B cell (primary cell): ENCODE measurements at places on chromosomes 12 and 14.

GRCh38 chr12:84912198-84913128, at the start of gene SLC6A15:
Gene SLC6A15 (minus strand): TSS chr12:84912799. CDS start chr12:84892120, 20,679 bp downstream.
- peak; percentile 11 for DNase-seq

- peak; percentile 21 for DNase-seq
These were observed 88.4 kb downstream of the TMCC3 start for GRCh38 chr12:94561943-94562411.

DNA sequence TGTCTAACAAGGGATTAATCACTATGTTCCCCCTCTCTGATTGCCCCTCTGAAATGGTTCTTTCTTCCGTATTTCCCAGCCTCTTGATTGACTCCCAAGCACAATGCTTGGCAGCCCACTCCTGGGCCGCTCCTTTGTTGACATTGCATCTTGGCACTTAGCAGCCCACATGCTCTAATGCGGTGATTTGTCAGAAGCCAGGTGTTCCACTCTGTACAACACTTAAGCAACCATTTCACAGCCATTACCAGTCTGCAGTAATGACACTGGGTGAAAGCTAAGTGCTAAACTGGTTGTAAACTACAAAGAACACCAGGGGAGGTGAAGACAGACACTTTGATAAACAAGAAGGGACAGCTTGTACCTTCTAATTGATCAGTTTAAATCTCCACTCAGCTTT, 353.5 kb downstream of the TMEM132D start:
- DNase-seq: no peak

- DNase-seq: peak; percentile 10
These were observed 6.0 kb downstream of the STAT6 start for GRCh38 chr12:57105011-57105753.

DNA sequence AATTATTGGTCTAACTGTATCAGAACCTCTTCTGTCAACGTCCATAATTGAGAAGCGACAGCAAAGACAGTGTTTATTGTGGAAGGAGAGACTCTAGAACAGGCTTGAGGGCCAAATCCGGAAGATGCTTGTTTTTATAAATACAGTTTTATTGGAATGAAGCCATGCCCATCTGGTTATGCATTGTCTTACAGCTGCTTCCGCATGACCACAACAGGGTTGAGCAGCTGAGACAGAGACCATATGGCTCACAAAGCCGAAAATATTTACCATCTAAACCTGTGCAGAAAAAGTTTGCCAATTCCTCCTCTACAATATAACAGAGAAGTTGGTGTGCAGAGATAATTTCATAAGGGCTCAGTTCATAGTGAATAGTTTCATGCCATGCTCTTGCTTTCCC, 24.5 kb downstream of the PRKAB1 start:
- no peak for DNase-seq

- DNase-seq: no peak
These were observed 141.9 kb downstream of the ANO6 start for GRCh38 chr12:45357539-45358417.

- no peak for DNase-seq
These were observed 433.8 kb upstream of the DCN start for GRCh38 chr12:91616416-91616815.

DNA sequence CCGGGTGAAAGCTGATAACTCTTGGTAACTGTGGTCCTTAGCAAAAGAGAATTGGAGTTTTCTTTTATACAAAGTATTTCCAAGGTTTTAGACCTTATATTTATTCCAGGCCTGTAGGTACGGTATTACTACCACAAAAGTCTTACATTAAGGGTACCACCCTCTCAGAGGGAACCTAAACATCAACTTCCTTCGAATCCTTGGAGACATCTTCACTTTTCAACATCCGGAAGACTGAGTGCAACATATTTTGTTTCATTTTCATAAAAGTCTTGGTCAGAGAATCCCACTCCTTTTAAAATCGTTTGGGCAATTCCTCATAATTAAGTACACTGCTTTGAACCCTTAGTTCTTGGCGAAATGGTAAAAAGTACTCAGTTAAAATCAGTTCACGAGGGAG, 1.2 kb downstream of the CNOT2 start:
- no peak for DNase-seq

GRCh38 chr12:83676781-83677295, 990.1 kb downstream of the TMTC2 start:
- DNase-seq: no peak

DNA sequence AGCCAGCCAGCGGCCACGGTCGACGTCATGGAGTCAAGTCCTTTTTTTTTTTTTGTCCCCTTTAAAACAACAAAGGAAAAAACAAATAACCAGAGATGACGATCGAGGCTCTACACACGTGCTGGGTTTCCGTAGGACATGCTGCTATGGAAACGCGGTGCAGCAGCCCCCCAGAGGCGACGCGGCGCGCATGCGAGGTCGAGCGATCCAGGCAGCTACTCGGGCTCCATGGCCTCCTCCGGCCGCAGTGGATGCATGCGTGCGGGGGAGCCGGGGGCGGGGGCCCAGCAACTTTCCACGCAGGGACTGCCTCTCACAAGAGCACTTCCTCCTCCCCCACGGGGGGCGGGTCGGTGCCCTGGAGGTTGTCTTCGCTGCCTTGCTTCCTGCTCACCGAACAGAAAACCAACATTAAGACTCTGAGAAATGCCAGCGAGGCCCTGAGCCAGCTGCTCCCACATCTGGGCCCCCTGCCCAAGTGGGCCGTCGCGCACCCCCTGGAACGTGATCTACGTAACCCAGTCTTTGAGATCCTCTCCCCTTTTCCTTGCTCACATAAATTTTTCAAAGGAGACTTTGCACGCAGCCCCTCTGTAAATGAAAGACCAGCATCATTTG, 30.7 kb downstream of the P2RX4 start:
- DNase-seq: peak; percentile 85

DNA sequence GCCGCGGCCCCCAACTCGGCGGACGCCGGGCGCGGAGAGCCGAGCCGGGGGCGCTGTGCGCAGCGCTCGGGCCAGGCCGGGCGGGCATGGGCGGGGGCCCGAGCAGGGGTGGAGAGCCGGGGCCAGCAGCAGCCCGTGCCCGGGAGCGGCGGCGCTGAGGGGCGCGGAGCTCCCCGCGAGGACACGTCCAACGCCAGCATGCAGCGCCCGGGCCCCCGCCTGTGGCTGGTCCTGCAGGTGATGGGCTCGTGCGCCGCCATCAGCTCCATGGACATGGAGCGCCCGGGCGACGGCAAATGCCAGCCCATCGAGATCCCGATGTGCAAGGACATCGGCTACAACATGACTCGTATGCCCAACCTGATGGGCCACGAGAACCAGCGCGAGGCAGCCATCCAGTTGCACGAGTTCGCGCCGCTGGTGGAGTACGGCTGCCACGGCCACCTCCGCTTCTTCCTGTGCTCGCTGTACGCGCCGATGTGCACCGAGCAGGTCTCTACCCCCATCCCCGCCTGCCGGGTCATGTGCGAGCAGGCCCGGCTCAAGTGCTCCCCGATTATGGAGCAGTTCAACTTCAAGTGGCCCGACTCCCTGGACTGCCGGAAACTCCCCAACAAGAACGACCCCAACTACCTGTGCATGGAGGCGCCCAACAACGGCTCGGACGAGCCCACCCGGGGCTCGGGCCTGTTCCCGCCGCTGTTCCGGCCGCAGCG, 639 bp downstream of the FZD10 start:
- DNase-seq: peak; percentile 8

GRCh38 chr14:46574221-46574977, 77.2 kb downstream of the RPL10L start:
- DNase-seq: no peak

GRCh38 chr14:23539248-23540140, 12.1 kb downstream of the ZFHX2 start:
- DNase-seq: peak; percentile 55
